ENCODE measurements at places on chromosomes 1 and 21.

- no peak for DNase-seq
These were observed 100.6 kb upstream of the RUNX1 start for GRCh38 chr21:35149698-35150097.

DNA sequence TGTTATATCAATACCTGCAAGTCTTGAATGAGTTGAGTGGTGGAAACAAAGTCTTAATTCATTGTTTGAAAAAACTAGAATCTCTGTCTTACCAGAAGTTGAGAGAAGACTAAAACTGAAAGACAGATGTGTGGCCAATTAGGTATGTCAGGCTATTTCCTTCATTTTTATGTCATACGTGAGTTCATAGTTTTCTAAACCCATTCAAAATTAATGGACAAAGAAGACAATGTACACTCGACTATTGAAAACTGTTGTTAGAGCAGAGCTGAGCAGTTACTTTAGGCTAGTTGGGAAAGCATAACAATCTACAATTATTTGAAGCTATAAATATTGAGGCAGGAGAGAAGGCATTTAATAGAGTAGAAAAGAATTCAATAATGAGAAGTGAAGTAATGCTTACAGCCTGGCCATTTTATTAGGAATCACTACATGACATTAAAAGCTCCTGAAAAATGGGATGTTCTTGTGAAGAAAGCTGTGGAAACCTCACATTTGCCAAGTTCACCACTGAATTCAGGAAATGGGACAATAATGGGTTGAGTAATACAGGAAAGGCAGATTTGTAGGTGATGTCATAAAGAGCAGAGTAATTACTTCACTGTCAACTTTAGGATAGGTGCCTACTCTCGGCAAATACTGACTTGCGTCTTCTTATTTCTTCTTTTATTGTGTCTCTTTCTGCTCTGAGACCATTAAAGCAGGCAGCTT is 204.4 kb downstream of the PLA2G4A start:
- no peak for DNase-seq

GRCh38 chr1:217418269-217419193 is 212.4 kb downstream of the GPATCH2 start:
- DNase-seq: no peak

GRCh38 chr1:237171454-237172117 is 129.6 kb downstream of the RYR2 start:
- DNase-seq: no peak

DNA sequence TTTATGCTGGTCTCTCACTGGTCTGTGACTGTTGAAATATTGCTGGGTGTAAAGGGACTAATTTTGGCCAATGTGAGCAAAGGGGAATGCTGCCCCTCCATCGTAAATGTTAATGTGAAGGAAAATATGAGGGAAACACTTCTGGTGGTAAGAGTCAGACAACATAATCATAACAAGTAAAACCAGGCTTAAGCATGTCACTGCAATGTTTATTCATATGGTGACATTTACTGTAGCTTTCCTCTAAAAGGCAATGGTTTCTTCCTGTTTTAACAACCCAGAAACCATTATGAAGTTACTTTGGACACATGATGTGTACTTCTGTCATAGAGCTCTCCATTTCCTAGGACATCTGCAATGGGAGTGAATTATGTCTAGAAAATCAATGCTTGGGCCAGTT is 358.0 kb downstream of the LMO4 start:
- DNase-seq: no peak

- DNase-seq: peak; percentile 68
These were observed 921 bp upstream of the MIB2 start for GRCh38 chr1:1614204-1614953.

- no peak for DNase-seq
These were observed 243.1 kb downstream of the LTN1 start for GRCh38 chr21:28749536-28749935.

DNA sequence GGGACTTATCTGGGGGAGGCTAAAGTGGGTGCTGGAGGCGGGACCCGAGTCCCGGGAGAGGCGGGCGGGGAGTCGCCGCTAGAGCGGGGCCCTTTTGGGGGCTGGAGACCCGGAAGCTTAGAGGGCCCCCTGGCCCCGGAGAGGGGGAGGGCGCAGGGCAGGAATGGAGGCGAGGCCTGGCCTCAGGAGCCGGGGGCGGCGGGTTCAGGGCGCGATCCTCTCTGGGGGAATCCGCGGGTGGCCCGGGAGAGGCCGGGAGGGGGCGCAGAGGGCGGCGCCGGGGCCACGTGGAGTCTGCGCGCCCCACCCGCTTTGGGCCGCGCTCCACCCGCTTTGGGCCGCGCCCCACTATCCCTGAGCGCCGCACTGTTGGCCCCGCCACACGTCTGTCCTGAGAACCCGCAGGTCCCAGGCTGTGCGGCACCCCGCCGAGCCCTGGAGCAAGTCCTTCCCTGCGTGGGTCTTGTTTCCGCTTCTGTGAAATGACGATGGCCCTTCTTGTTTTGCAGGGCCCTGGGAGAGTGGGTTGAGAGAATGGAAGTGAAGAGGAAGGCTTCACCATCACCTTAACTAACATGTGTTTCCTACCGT is 84.4 kb downstream of the NKAIN1 start:
- peak; percentile 70 for DNase-seq

- DNase-seq: no peak
These were observed 293.6 kb downstream of the PLPP3 start for GRCh38 chr1:56285554-56286402.

- DNase-seq: no peak
These were observed 69.8 kb downstream of the TNR start for GRCh38 chr1:175673371-175674150.

DNA sequence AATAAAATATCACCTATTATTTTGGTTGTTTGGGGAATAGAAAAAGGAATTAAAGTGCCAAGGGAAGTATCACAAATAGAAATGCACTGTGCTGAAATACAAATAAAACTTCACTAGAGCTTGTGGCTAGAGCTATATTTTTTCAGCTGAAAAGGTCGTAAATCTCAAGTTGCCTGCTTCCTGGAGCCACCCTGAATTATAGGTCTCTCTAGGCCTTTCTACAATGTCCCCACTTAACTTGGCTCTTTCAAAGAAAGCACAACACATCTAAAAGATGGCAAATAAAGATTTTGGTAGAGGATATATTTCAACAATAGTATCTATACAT is 5.0 kb upstream of the RNF2 start:
- no peak for DNase-seq

DNA sequence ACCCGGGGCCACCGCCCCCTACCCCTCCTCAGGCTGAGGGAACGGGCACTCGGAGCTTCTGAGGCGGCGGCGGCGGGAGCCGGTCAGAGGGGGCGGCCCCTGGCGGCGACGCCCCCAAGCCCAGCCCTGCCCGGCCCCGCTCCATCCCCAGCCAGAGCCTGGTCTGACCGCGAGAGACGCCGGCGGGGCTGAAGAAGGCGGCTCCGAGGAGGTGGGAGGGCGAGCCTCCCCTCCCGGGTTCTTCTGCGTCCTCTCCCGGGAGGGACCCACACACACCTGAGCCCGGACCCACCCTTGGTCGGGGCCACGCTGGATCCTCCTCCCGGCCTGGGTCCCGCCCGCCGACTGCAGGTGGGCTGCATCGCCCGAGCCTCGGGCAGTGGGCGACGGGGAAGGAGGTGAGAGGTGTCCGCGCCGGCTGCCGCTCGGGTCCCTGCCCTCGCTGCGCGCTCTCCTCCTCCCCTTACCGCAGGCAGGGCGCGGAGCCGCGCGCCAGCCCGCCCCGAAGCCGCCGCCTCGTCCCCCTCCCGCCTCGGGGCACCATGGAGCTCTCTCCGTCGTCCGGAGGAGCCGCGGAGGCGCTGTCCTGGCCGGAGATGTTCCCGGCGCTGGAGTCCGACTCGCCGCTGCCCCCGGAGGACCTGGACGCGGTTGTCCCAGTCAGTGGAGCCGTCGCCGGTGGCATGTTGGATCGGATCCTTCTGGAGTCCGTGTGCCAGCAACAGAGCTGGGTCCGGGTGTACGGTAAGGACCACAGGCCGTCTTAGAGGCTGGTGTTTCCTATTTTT is at the start of gene RASAL2:
Gene RASAL2, plus strand, starts transcription at position 154 of the 788 bp plus-strand sequence. Its CDS starts 389 bp downstream, at position 543.
- DNase-seq: no peak

- DNase-seq: no peak
These were observed 1.6 kb downstream of the TMEM200B start for GRCh38 chr1:29121936-29122681.

DNA sequence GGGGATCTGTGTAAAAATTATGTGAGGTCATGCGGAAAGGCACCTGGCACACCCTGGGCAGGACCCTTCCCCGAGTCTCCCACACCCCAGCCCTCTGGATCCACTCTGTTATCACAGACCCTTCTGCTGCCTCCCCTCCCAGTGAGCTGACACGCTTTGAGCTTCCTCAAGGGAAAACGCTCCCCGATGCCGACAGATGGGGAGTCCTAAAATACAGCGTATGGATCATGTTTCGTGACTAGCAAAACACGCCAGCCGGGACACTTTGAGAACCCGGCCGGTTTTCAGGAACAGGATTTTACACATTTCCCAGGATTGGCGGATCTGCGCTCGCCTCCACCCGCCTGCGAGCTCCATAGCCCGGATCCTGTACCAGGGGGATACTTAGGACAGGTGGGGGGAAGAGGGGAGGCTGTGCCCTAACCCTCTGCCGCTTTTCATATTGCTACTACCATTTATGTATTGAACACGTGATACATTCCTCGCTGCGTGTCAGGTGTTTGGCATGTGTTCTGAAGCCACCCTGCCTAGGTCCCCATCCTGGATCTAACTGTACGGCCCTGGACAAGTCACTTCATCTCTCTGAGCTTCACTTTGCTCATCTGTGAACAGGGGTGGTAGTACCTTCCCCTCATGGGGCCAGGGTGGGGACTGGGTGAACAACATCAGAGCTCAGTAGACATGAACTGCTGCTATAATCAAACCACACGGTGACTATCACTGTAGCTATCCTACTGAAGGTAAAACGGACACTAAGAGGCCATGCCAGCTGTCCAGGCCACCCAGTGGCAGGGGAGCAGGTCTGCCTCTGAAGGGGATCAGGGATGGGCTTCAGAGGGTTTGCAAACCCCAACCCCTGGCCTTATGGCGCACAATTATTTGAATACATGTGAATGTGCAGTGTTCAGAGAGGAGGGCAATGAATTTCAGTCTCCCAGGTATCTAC is 63.2 kb downstream of the SSBP3 start:
- DNase-seq: no peak

GRCh38 chr1:162678439-162678838 is 46.2 kb downstream of the DDR2 start:
- DNase-seq: no peak

GRCh38 chr21:36749935-36750575 is 51.1 kb downstream of the SIM2 start:
- DNase-seq: no peak

Data from CD4-positive, alpha-beta T cell treated with Interleukin-17A for 4 hours (primary cell).